ENCODE measurements at places on chromosomes 3 and 15. TPM values are rescaled to one million over a fixed set of nuclear protein-coding genes. Genes with fewer than 3 reads are reported as not detected.

Gene GNL3
- 123 TPM for total RNA-seq

Gene LNP1
- total RNA-seq, result 0.94 TPM

Gene MYZAP
- total RNA-seq, result 4.2 TPM

Gene CXCR6
- total RNA-seq, result not detected

Gene ABCF3
- 46.4 TPM for total RNA-seq

Gene NEK4
- 18.7 TPM for total RNA-seq

Gene CHRD
- 0.28 TPM for total RNA-seq

Gene NANOGP8
- not detected for total RNA-seq

Gene GOLGA8Q
- 0.18 TPM for total RNA-seq

Gene GNAT1
- total RNA-seq, result not detected

Gene ATP13A5
- not detected for total RNA-seq

Gene NR1I2
- 0.09 TPM for total RNA-seq

Gene TRA2B
- total RNA-seq, result 264 TPM

Gene MORC1
- total RNA-seq, result not detected

Gene FOXB1
- total RNA-seq, result not detected

Gene TMEM207
- total RNA-seq, result not detected

Gene ILDR1
- total RNA-seq, result not detected

Gene C15orf62
- total RNA-seq, result 0.66 TPM

Gene SLC12A1
- not detected for total RNA-seq

Gene ACP3
- total RNA-seq, result not detected

Gene SYNPR
- total RNA-seq, result not detected

Gene MCTP2
- total RNA-seq, result 0.47 TPM

Gene COL6A5
- total RNA-seq, result not detected

Gene ARHGEF3
- total RNA-seq, result 7.9 TPM

Gene TRIM59
- total RNA-seq, result 20.3 TPM

Gene CHD2
- total RNA-seq, result 73.3 TPM

Gene SKOR1
- total RNA-seq, result 0.09 TPM

Gene AGBL1
- not detected for total RNA-seq

Gene CAPN3
- 0.28 TPM for total RNA-seq

Gene GOLGA8M
- total RNA-seq, result 0.09 TPM

Gene DNAH12
- under 0.01 TPM for total RNA-seq

Gene UROC1
- not detected for total RNA-seq

Gene BDH1
- total RNA-seq, result 0.94 TPM

Gene CYP8B1
- not detected for total RNA-seq

Gene GHSR
- not detected for total RNA-seq

Gene PP2D1
- total RNA-seq, result not detected

Gene GOLGA8H
- 0.90 TPM for total RNA-seq

Gene OSBPL10
- 14.7 TPM for total RNA-seq

Gene SPTSSB
- total RNA-seq, result not detected

Gene KBTBD13
- total RNA-seq, result not detected

Gene RASGRP1
- 0.85 TPM for total RNA-seq

Gene SLC28A1
- not detected for total RNA-seq

Gene DHFR2
- total RNA-seq, result 3.7 TPM

Gene FGF12
- total RNA-seq, result 0.28 TPM

Gene XCR1
- not detected for total RNA-seq

Gene EPHA3
- total RNA-seq, result 1.7 TPM

Gene PLSCR4
- total RNA-seq, result 94.1 TPM

Gene EFHB
- total RNA-seq, result 0.27 TPM

Gene CTXND1
- total RNA-seq, result not detected

Gene TERC
- 46.9 TPM for total RNA-seq

Gene HTR3D
- total RNA-seq, result not detected

Gene CELSR3
- total RNA-seq, result 0.47 TPM

Gene TMEM158
- 5.6 TPM for total RNA-seq

Gene TMC3
- not detected for total RNA-seq

Gene ALDH1L1
- total RNA-seq, result 0.28 TPM

All from endothelial cell of coronary artery (primary cell).